ENCODE measurements at places on chromosomes 3 and 15. TPM values are rescaled to one million over a fixed set of nuclear protein-coding genes. Genes with fewer than 3 reads are reported as not detected.

DNA sequence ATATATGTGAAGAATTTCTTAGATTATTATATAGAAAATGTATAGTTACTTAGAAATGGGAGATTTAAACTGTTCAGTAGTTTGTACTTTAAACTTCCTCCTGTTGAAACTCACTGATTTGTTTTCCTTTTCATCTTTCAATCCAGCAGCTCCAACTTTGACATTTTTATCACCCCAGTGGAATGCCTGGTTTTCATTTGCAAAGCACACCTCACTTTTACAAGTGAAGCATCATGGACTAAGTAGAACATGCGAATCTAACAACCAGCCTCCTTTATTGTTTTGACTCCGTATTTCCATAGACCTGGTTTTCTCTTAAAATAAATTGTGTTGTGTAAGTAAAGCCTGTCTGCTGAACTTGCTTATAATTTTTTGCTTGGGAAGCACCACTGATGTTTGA lies 97.8 kb upstream of the ROBO2 start:
- no peak overlapping the region for H3K4me3 ChIP-seq
- H3K36me3 ChIP-seq: no peaks in the 10 kb centered on the region
- no peaks in the 10 kb centered on the region for H3K4me1 ChIP-seq
- no peak overlapping the region for H3K27ac ChIP-seq
- H3K27me3 ChIP-seq: no peaks in the 10 kb centered on the region

GRCh38 chr3:129235344-129235917 lies 14.0 kb upstream of the COPG1 start:
- no peak overlapping the region for H3K4me3 ChIP-seq
- H3K27ac ChIP-seq: no peak overlapping the region
- no peaks in the 10 kb centered on the region for H3K4me1 ChIP-seq
- no peaks in the 10 kb centered on the region for H3K27me3 ChIP-seq

- no peak overlapping the region for H3K27ac ChIP-seq
- DNase-seq: no peak
- no peak overlapping the region for H3K4me3 ChIP-seq
- H3K4me1 ChIP-seq: no peaks in the 10 kb centered on the region
- H3K36me3 ChIP-seq: no peaks in the 10 kb centered on the region
- H3K27me3 ChIP-seq: no peaks in the 10 kb centered on the region
Measured at GRCh38 chr15:96807361-96807760, 476.9 kb downstream of the NR2F2 start.

GRCh38 chr3:124878561-124879336 lies 8.4 kb downstream of the ITGB5 start:
- H3K4me1 ChIP-seq: peaks cover 8% of the 10 kb centered on the region
- H3K36me3 ChIP-seq: no peaks in the 10 kb centered on the region
- H3K4me3 ChIP-seq: no peak overlapping the region
- H3K27ac ChIP-seq: peak overlapping the region; percentile 83
- peak; percentile 41 for DNase-seq

GRCh38 chr3:31137718-31138465 lies 243.4 kb upstream of the GADL1 start:
- no peak for DNase-seq
- no peak overlapping the region for H3K27ac ChIP-seq
- H3K27me3 ChIP-seq: no peaks in the 10 kb centered on the region
- no peaks in the 10 kb centered on the region for H3K36me3 ChIP-seq
- no peaks in the 10 kb centered on the region for H3K4me1 ChIP-seq
- H3K4me3 ChIP-seq: no peak overlapping the region

UTS2B gene
- 0.76 TPM for total RNA-seq

- H3K4me3 ChIP-seq: no peak overlapping the region
- H3K36me3 ChIP-seq: no peaks in the 10 kb centered on the region
- no peaks in the 10 kb centered on the region for H3K27me3 ChIP-seq
- H3K4me1 ChIP-seq: peaks cover under 1% of the 10 kb centered on the region
- no peak overlapping the region for H3K27ac ChIP-seq
- DNase-seq: no peak
Measured at GRCh38 chr15:99148851-99149276, 44.0 kb downstream of the SYNM start.

- no peak for DNase-seq
- H3K4me3 ChIP-seq: no peak overlapping the region
- no peaks in the 10 kb centered on the region for H3K4me1 ChIP-seq
- H3K36me3 ChIP-seq: no peaks in the 10 kb centered on the region
Measured at GRCh38 chr3:180854887-180855286, 57.6 kb upstream of the FXR1 start.

DNA sequence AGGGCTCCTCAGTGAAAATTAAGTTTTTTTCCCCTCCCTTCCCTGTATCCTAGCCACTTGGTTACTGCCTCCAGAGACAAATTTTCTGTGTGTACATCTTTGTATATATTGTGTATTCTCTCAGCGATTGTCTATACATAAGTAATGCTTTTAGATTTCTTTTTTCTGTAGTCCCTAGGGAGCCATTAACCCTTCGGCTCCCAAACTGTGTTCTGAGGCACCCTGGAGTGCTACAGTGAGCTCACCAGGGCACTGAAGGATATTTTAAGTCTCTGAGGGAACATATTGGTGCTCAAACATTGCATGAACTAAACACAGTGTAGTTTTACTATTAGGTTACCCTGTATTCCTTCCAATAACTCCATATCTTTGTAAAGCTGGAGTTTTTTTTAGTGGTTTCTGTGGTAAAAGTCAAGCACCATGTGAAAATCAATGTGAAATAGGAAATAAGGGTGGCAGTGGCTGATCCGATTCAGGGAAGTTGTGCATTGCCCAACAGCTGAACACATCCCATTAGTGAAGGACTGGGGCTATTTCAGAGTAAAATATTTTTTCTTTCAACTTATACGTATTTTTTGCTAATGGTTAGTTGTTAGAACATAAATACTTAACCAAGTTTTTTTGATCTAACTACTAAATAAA lies 43.0 kb downstream of the USP13 start:
- no peak for DNase-seq
- H3K4me3 ChIP-seq: no peak overlapping the region
- H3K36me3 ChIP-seq: no peaks in the 10 kb centered on the region
- H3K27ac ChIP-seq: no peak overlapping the region
- H3K4me1 ChIP-seq: no peaks in the 10 kb centered on the region

DNA sequence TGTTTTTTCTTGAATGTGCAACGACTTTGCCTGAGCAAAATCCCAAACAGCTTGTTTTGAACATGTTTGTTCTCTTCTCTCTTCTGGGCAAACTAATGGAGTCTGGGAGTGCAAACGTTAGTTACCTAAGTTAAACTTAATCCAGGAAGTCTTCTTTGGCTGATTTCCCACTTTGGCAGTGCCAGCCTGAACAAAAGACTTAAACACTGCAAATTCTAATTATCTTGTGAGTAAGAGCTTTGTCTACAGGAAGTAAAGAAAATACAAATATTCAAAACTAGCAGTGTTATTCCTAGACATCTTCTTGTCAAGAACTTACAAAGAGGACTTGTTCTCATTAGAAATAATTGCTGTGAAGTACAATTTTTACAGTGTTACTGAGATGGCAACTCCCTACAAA lies 16.7 kb upstream of the DENND6A start:
- peak overlapping the region; percentile 33 for H3K27ac ChIP-seq
- H3K4me1 ChIP-seq: no peaks in the 10 kb centered on the region
- H3K27me3 ChIP-seq: no peaks in the 10 kb centered on the region
- H3K36me3 ChIP-seq: no peaks in the 10 kb centered on the region
- H3K4me3 ChIP-seq: no peak overlapping the region

GRCh38 chr15:101121511-101122090 lies 130.2 kb downstream of the CHSY1 start:
- peak overlapping the region; percentile 79 for H3K27ac ChIP-seq
- H3K4me1 ChIP-seq: no peaks in the 10 kb centered on the region
- peak overlapping the region; percentile 12 for H3K4me3 ChIP-seq
- no peaks in the 10 kb centered on the region for H3K27me3 ChIP-seq
- H3K36me3 ChIP-seq: no peaks in the 10 kb centered on the region

DNA sequence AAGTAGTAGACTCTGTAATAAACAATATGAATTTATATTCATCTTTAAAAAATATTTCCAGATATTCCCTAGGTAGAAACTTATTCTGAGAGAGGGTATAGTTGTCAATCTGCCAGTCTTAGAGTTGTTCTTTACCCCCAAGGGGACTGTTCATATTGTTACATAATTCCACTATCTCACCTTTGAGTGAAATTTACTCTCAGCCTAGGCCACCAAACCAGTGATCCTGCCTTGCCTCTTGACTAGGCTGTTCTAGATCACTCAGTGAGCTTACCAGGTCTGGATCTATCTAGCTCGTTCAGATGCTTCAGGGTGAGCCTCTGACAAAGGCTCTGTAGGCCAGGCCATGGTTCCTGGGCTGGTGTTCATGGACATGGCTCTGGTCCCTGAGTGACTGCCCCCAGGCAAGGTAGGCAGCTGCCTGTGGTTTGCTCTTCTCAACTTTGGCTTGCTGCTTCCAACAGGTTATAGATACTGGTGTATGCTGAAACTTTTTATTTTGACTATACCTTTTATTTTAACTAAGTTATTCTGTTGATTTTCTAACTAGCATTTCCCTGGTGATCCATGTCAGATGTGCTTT lies 27.6 kb downstream of the ZNF592 start:
- H3K27ac ChIP-seq: no peak overlapping the region
- DNase-seq: no peak
- no peaks in the 10 kb centered on the region for H3K36me3 ChIP-seq
- H3K4me1 ChIP-seq: no peaks in the 10 kb centered on the region
- H3K4me3 ChIP-seq: no peak overlapping the region
- H3K27me3 ChIP-seq: no peaks in the 10 kb centered on the region

SAMD7 gene
- total RNA-seq: not detected

GRCh38 chr3:12395349-12396012 lies 88.8 kb upstream of the TSEN2 start:
- H3K4me3 ChIP-seq: no peak overlapping the region
- no peaks in the 10 kb centered on the region for H3K4me1 ChIP-seq
- no peak for DNase-seq
- H3K27ac ChIP-seq: no peak overlapping the region

DNA sequence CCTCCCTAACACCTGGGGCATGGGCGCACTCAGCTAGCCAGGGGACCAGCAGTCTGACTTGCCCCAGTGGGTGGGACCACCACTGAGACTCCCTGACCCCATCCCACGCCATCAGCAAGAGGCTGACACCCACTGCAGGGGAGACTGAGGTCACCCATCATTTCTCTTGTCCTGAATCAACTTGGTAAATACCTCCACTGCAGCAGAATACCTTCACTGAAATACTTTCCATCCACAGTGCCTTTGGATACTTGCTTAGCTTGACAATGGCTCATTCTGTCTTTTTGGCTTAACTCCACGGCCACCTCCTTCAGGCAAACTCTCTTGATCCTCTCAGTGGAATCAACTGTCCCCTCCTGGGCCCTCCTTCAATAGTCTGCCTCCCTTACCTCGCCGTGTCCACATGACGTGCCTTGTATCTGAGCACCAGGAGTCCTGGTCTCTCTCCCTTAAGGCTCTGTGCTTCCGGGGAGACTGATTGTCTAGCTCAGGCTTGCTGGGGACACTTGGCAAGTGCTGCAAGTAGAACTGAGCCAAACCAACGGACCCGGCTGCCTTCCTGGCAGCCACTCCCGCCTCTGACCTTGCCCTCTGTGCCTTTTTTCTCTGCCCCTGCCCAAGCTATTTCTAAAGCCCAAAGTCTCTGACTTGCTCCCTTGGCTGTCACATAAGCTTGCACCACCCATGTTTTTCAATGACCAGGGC lies 119.1 kb downstream of the ADCY5 start:
- DNase-seq: no peak
- H3K36me3 ChIP-seq: no peaks in the 10 kb centered on the region
- no peak overlapping the region for H3K4me3 ChIP-seq
- no peaks in the 10 kb centered on the region for H3K27me3 ChIP-seq
- peak overlapping the region; percentile 85 for H3K27ac ChIP-seq

CSTA gene
- total RNA-seq: 1.4 TPM

GRCh38 chr3:187773233-187774184 lies 28.2 kb upstream of the BCL6 start:
- no peak overlapping the region for H3K27ac ChIP-seq
- DNase-seq: no peak
- H3K4me3 ChIP-seq: no peak overlapping the region
- H3K36me3 ChIP-seq: no peaks in the 10 kb centered on the region

- DNase-seq: no peak
- no peaks in the 10 kb centered on the region for H3K27me3 ChIP-seq
- H3K4me1 ChIP-seq: no peaks in the 10 kb centered on the region
- H3K27ac ChIP-seq: no peak overlapping the region
Measured at GRCh38 chr3:194165271-194166018, 29.5 kb downstream of the HES1 start.

- H3K4me3 ChIP-seq: peak overlapping the region; percentile 34
- no peaks in the 10 kb centered on the region for H3K27me3 ChIP-seq
- no peaks in the 10 kb centered on the region for H3K4me1 ChIP-seq
- DNase-seq: no peak
- H3K36me3 ChIP-seq: no peaks in the 10 kb centered on the region
- peak overlapping the region; percentile 61 for H3K27ac ChIP-seq
Measured at GRCh38 chr3:115512565-115513415, 110.5 kb upstream of the GAP43 start.

CADM2 gene
- not detected for total RNA-seq

CCDC33 gene
- total RNA-seq: 1.5 TPM

GRCh38 chr3:153404157-153404556 lies 242.1 kb downstream of the RAP2B start:
- no peak overlapping the region for H3K27ac ChIP-seq
- no peak for DNase-seq
- H3K27me3 ChIP-seq: no peaks in the 10 kb centered on the region
- H3K4me3 ChIP-seq: no peak overlapping the region
- H3K4me1 ChIP-seq: no peaks in the 10 kb centered on the region

DNA sequence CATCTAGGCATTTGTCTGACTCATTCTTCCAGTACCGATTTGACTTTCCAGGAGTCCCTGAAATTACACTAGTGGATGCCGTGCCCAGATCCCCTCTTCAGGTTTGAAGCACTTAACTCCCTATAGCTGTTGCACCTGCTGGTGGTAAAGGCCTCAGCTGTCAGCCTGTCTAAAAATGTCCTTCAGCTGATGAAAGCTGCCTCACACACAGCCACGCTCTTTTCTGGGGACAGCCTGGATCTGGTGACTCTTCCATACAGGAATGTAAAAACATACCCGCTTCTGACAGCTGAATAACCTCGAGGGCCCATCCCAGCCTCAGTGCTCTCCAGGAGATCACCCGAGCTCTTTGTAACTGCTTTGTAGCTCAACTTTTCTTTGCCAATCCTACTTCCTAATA lies 534.1 kb upstream of the GRM7 start:
- no peak overlapping the region for H3K4me3 ChIP-seq
- no peak for DNase-seq
- no peaks in the 10 kb centered on the region for H3K27me3 ChIP-seq
- no peak overlapping the region for H3K27ac ChIP-seq

DNA sequence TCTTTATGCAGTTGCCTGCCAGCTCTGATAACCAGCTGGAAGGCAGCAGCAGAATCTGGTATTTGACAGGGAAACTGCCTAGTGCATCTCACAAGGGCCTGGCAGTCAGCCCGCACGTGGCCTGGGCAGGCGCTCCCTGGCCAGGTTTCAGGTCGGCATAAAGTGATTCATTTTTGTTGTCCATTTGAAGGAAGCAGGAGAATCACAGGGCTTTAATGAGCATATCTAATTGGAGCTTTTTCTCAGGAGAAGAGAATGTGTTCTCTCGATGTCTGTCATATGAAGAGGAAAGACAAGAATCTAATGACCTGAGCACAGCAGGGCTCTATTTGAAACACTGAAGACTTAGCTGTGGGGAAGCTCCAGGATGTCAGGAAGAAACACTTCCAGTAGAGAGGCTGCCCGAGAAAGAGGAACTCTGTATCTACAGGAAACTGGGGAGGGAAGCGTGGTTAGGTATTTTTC lies 98.8 kb upstream of the MB21D2 start:
- H3K4me1 ChIP-seq: no peaks in the 10 kb centered on the region
- DNase-seq: peak; percentile 37

- no peak overlapping the region for H3K27ac ChIP-seq
- H3K27me3 ChIP-seq: no peaks in the 10 kb centered on the region
- H3K4me3 ChIP-seq: no peak overlapping the region
- H3K4me1 ChIP-seq: no peaks in the 10 kb centered on the region
Measured at GRCh38 chr3:113825090-113825489, 13.5 kb upstream of the GRAMD1C start.

ETV5 gene
- 9.7 TPM for total RNA-seq

RPLP1 gene
- 2,786 TPM for total RNA-seq
